ENCODE measurements at places on chromosomes 5 and 9. TPM values are rescaled to one million over a fixed set of nuclear protein-coding genes. Genes with fewer than 3 reads are reported as not detected.

The DNAI1 gene
- 2.2 TPM for total RNA-seq

The PHAX gene
- 46.2 TPM for total RNA-seq

The EPB41L4A gene
- total RNA-seq, result 0.87 TPM

The SLC36A3 gene
- not detected for total RNA-seq

The WDR5 gene
- 36.9 TPM for total RNA-seq

The IGFBPL1 gene
- total RNA-seq, result 13.7 TPM

The FGD3 gene
- 0.80 TPM for total RNA-seq

The SLC1A1 gene
- total RNA-seq, result 0.05 TPM

The ADAMTS16 gene
- total RNA-seq, result 0.54 TPM

The TMEM215 gene
- total RNA-seq, result not detected

The REEP2 gene
- 6.5 TPM for total RNA-seq

The IFNA2 gene
- not detected for total RNA-seq

The DNAJA1 gene
- 246 TPM for total RNA-seq

The TOR4A gene
- total RNA-seq, result 37.1 TPM

The IL3 gene
- not detected for total RNA-seq

The DOCK8 gene
- 1.4 TPM for total RNA-seq

The CDKN2B-AS1 gene
- not detected for total RNA-seq

The PHF24 gene
- 0.08 TPM for total RNA-seq

The ZFP62 gene
- 17.8 TPM for total RNA-seq

The PLPPR1 gene
- total RNA-seq, result not detected

The PCDHGA7 gene
- 0.18 TPM for total RNA-seq

The HABP4 gene
- 32.3 TPM for total RNA-seq

The POLR3G gene
- total RNA-seq, result 23.4 TPM

The GPR150 gene
- total RNA-seq, result 0.54 TPM

The STPG3 gene
- total RNA-seq, result 0.26 TPM

The OTP gene
- 0.05 TPM for total RNA-seq

The TAF11L10 gene
- total RNA-seq, result not detected

The PPP3R2 gene
- not detected for total RNA-seq

The DAB2IP gene
- total RNA-seq, result 18.4 TPM

The SGCD gene
- total RNA-seq, result not detected

The ITGA1 gene
- 1.6 TPM for total RNA-seq

The LURAP1L gene
- 6.8 TPM for total RNA-seq

The ARSI gene
- total RNA-seq, result 18.6 TPM

The DDX4 gene
- not detected for total RNA-seq

The PALM2AKAP2 gene
- total RNA-seq, result 0.44 TPM

The RNF208 gene
- 11.5 TPM for total RNA-seq

The TTF1 gene
- 8.4 TPM for total RNA-seq

The CKMT2 gene
- not detected for total RNA-seq

The DIMT1 gene
- 37.2 TPM for total RNA-seq

The MSX2 gene
- total RNA-seq, result 8.5 TPM

The MRPS27 gene
- 67.2 TPM for total RNA-seq

The PGM5 gene
- total RNA-seq, result 0.21 TPM

The DMRT1 gene
- not detected for total RNA-seq

The FOXD4L6 gene
- not detected for total RNA-seq

The SEC61B gene
- total RNA-seq, result 90.4 TPM
